Activated naive CD8-positive, alpha-beta T cell treated with anti-CD3 and anti-CD28 coated beads for 36 hours (primary cell): ENCODE measurements at places on chromosomes 1 and 21. TPM values are rescaled to one million over a fixed set of nuclear protein-coding genes. Genes with fewer than 3 reads are reported as not detected.

S100A1 gene
- not detected for total RNA-seq

ATP1A2 gene
- not detected for total RNA-seq

MR1 gene
- 14.5 TPM for total RNA-seq

RHD gene
- not detected for total RNA-seq

PTGS2 gene
- total RNA-seq = 0.21 TPM

DDR2 gene
- total RNA-seq = 0.19 TPM

CNKSR1 gene
- 2.2 TPM for total RNA-seq

DCDC2B gene
- not detected for total RNA-seq

TCEA3 gene
- total RNA-seq = 7.4 TPM

INSRR gene
- total RNA-seq = 0.20 TPM

MTFR1L gene
- 23.3 TPM for total RNA-seq

PROK1 gene
- total RNA-seq = not detected

ARHGAP30 gene
- total RNA-seq = 146 TPM

RGS5 gene
- 4.0 TPM for total RNA-seq

CCDC17 gene
- 1.2 TPM for total RNA-seq

DNA sequence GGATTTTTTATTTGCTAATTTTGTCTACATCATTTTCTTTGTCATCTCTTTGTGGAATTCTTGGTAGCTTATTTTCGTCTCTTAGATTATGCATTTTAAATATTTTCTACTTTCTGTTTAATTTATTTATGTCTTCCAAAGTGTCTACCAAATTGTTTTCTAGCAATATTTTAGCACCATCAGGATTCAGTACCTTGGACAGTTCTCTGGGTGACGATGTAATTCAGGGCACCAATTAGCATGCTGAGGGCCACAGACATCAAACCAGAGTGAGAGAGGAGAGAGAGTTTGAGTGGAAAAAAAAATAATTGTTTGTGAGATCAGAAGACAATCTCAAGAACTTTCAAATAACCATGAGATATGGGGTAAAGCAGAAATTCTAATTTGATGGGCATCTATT lies 169.8 kb upstream of the CXADR start:
- no peak for DNase-seq

GRCh38 chr1:11518791-11519628 lies 40.1 kb downstream of the DISP3 start:
- no peak for DNase-seq

DNA sequence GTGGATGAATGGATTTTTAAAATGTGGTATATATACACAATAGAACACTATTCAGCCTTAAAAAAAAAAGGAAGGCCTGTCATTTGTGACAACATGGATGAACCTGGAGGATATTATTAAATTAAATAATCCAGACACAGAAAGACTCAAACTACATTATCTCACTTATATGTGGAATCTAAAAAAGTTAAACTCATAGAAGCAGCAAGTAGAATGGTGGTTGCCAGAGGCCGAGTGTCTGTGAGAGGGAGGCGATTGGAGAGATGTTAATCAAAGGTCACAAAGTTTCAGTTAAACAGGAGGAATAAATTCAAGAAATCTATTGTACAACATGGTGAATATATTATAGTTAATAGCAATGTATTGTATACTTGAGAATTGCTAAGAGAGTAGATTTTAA lies 39.7 kb downstream of the ZC3H11B start:
- DNase-seq = no peak

GRCh38 chr1:227070638-227071285 lies 130.7 kb downstream of the COQ8A start:
- DNase-seq = no peak

DNA sequence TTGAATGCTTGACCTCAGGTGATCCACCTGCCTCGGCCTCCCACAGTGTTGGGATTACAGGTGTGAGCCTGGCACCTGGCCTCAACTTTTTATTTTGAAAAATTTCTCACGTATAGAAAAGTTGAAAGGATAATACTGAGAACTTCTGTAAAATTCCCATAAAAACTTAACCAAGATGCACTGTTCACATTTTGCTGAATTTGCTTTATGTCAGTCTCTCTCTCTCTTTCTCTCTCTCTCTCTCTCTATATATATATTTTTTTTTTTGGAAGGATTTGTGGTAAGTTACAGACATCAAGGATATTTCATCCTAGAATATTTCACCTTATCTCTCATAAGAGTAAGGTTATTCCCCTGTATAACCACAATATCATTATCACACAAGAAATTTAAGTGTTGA lies 5.9 kb downstream of the PEX14 start:
- DNase-seq = no peak

GRCh38 chr1:204475656-204476432 lies 18.8 kb downstream of the PIK3C2B start:
- no peak for DNase-seq

DNA sequence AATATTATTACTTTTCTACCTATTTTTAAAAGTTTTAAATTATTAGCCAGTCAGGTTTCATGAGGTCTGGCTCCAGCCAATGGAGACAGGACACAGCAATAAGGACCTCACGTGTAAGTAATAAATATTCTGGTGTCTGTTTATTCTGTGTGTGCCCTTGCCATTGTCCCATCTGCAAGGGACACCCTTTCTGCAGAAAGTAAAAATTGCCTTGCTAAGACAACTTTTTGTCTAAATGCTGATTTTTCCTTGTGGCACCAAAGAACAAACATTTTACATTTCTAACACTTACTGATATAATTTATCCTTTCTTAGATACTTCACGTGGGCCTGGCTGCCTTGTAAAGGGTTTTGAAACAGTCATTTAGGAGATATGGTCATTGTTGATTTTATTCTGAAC lies 29.4 kb downstream of the OVAAL start:
- no peak for DNase-seq

GRCh38 chr1:76106719-76107235 lies 32.2 kb downstream of the ST6GALNAC3 start:
- DNase-seq = no peak

GRCh38 chr1:116808200-116808847 lies 54.1 kb downstream of the CD2 start:
- no peak for DNase-seq

- DNase-seq = no peak
Measured at GRCh38 chr1:245809361-245809760, 654.6 kb downstream of the KIF26B start.

DNA sequence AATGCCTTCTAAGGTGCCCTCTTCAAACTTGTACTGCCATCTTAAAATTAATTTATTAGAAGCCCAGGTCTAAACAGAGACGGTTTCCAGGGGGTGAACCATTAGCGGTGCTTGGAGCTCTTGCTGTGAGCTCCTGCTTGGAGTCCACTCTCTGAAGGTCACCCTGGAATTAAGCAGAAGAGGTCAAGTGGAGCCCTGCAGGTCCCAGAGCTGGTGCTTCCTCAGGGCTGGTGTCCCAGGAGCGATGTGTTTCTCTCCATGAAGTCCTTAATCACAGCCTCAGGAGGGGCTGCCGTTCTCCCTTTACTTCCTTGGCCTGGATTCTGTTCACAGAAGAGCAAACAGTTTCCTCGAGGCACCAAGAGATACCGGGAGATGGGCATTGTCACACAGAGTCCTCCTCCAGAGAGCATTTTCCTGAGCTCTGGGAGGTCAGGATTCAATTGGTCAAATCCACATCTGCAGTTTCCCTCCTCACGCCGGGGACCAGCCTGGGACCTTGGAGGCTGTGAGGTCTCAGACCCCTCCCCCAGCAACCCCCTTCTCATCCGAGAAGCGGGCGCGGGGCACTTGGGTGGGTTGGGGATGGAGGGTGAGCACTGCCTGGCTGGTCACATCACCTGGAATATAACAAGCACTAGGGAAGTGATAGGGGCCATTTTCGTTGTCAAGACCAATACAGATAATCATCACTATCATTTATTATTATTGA lies 310.4 kb downstream of the AJAP1 start:
- no peak for DNase-seq

GRCh38 chr1:3391711-3392110 lies 62.8 kb upstream of the ARHGEF16 start:
- DNase-seq = no peak

GRCh38 chr1:118927427-118928187 lies 60.5 kb downstream of the TBX15 start:
- no peak for DNase-seq

- no peak for DNase-seq
Measured at GRCh38 chr1:118985640-118986554, 2.2 kb downstream of the TBX15 start.

DNA sequence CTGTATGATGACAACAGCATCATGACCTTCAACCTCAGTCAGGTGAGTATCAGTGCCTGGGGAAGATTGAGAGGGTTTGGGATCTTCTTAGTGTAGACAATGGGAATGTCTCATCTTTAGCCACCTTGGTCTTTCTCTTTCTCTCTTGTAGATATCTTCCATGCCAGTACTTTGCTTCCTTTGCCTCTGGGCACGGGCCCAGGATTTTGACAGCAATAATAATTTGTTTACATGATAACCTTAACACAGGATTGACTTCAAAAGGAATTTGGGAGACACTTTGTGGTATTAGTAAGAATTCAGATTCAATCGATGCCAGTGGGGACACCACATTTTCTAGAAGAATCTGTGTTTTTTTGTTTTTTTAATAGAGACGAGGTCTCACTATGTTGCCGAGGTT lies 12.1 kb upstream of the PIGV start:
- DNase-seq = no peak

DNA sequence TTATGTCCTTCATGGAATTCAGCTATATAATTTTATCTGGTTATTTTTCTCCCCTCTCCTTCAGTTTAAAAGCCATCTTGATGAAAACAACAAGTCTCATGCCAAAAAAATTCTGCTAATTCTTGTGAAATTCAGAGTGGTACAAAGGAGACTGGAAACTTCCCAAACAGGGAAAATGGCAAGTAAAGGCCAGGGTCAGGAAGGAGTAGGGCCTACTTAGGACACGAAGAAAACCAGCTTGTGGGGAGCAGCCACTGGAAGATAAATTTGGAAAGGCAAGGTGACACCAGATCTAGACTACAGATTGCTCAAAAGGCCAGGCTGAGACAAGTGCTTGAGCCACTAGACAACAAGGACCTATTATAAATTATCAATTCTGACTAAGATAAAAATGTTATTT lies 6.4 kb downstream of the TSTD1 start:
- no peak for DNase-seq

GRCh38 chr1:229557200-229557850 lies 1.2 kb downstream of the ABCB10 start:
- DNase-seq = no peak

DNA sequence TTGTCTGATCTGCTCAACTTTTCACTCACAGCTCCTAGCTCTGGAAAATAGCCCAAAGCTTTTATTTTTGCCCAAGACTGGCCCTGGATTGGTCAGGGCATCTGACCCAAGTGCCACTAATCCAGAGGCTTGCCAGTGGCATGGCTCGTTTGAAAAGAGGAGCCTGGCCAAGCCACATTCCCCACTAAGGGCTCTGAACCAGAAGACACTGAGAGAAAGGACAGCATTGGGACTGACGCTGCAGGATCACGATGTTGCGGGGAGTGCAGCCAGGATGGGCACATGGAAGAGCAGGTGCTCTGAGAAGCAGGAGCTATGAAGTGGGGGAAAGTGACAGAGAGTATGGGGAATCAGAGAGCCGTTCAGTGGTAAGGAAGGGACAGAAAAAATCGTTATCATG lies 44.9 kb upstream of the TSPAN2 start:
- no peak for DNase-seq

DNA sequence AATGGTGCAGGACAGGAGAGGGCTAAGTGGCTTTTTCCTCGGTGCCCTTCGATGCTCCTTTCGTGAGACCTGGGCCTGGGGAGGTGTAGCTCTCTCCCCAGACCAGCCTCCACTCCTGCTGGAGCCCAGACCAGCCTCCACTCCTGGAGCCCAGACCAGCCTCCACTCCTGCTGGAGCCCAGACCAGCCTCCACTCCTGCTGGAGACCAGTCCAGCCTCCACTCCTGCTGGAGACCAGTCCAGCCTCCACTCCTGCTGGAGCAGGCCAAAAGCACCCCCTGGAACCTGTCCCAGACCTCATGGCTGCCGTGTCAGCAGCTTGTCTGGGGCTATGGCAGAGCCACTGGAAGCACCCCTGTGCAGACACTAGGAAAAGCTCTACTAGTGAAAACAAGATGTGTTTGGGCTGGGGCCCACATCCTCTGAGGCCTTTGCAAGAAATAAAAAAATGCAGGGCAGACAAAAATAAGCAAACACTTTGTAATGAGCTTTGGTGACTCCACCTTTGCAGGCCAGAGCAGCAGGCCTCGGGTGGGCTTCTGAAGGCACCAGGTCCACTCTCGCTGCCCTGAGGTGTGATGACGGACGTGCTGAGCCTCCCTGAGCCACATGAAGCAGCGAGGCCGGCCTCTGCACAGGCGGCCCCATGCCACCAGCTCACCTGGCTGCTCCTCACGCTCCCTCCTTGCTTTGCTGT lies 116.0 kb upstream of the IFFO2 start:
- no peak for DNase-seq

DNA sequence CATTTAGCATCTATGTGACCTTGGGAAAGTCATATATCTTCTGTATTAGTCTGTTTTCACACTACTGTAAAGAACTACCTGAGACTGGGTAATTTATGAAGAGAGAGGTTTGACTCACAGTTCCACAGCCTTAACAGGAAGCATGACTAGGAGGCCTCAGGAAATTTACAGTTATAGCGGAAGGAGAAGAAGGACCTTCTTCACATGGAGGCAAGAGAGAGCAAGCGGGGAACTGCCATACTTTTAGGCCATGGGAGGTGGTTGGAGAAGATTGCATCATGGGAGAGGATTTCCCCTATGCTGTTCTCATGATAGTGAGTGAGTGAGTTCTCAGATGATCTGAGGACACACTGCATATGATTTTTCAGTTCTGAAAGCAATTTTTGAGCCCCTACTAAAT lies 87.9 kb downstream of the CLEC20A start:
- DNase-seq = no peak

- peak; percentile 67 for DNase-seq
Measured at GRCh38 chr1:21295002-21295401, 4.7 kb upstream of the ECE1 start.

GRCh38 chr1:40599926-40600325 lies 65.6 kb downstream of the RIMS3 start:
- DNase-seq = no peak

- no peak for DNase-seq
Measured at GRCh38 chr1:203464226-203464625, 11.4 kb upstream of the PRELP start.

GRCh38 chr1:183212870-183213269 lies 26.8 kb downstream of the LAMC2 start:
- DNase-seq = no peak

GRCh38 chr1:2472561-2473177 lies 3.4 kb upstream of the PLCH2 start:
- no peak for DNase-seq

DNA sequence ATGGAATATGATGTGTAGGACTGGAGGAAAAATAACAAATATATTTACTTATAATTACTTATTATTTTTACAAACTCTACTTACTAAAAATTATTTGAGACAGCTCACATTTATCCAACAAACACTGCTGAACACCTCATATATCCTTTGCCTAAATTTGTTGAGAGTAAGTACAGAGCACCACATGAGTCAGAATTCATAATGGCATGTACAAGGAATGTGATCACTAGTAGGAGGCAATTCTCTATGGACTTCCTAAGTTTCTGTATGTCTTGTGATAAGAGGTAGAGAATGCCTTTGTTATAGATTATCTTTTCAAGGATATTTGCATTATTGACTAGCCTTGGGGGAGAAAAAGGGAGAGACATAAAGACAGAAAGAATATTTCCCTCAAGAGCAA lies 8.2 kb upstream of the ST6GALNAC3 start:
- DNase-seq = no peak
